Cerebellum (tissue), 4 donors: ENCODE measurements at places on chromosomes 13 and 19.
A peak's percentile ranks its signal among the peaks of the same experiment; 100 is the strongest.

- DNase-seq: peak; percentile 2
These were observed 531.7 kb downstream of the MYO16 start for GRCh38 chr13:109160887-109161669.

- no peak for DNase-seq
These were observed 204.5 kb upstream of the ATXN8OS start for GRCh38 chr13:69903081-69903480.

GRCh38 chr13:61727767-61728166 lies 312.1 kb upstream of the PCDH20 start:
- DNase-seq: no peak

GRCh38 chr19:7067716-7068115 lies 1.8 kb upstream of the ZNF557 start:
- no peak for DNase-seq

- DNase-seq: no peak
These were observed 24.6 kb downstream of the MPHOSPH8 start for GRCh38 chr13:19657872-19658591.

DNA sequence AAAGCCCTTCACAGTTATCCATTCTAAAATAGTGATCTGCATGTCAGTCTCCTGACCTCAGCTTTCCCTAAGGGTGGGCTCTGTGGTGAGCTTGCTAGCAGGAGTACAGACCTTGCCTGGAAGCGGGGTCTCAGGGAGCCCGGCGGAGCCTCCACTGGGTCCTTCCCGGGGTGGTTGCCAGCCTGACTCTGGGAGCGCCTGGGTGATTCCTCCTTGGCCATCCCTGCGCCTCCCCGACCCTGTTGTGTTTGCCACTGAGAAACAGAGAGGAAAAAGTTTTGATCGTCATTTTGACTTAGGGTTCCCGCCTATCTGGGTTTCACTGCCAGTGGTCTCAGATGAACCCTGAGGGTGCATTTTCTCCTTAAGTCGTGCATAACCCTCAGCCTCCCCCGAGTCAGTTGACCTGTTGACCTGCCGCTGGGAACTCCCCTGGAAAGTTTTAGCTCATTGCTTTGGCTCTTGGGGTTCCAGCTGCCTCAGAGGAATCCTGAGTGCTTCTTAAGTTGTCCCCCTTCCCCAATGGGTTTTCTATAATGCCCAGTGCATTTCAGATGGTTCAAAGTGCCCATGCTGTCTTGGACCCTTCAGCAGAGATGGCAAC lies 117.8 kb downstream of the RAB20 start:
- no peak for DNase-seq

DNA sequence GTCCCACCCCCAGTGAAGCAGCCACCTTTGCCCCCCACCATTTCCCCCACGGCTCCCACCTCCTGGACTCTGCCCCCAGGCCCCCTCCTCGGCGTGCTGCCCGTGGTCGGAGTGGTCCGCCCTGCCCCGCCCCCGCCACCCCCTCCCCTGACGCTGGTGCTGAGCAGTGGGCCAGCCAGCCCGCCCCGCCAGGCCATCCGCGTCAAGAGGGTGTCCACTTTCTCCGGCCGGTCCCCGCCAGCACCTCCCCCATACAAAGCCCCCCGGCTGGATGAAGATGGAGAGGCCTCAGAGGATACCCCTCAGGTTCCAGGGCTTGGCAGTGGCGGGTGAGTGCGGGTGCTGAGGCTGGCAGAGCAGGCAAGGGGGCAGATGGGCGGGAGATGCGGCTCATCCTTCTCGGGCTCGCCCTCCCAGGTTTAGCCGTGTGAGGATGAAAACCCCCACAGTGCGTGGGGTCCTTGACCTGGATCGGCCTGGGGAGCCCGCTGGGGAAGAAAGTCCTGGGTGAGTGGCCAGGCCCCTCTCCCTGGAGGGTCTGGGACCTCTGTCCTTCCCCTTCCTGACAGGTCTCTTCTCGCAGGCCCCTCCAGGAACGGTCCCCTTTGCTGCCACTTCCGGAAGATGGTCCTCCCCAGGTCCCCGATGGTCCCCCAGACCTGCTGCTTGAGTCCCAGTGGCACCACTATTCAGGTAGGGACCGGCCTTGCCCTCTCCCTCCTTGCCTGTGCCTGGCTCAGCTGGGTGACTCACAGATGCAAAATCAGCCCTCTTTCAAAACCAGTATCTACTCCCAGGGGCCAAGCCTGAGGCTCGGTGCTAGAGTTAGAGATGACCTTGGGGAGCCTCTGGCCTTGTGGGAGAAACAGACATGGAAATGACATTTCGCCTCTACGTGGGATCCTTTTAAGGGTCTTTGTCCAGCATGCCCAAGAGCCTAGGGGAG lies 8.8 kb downstream of the IGFLR1 start:
- no peak for DNase-seq

DNA sequence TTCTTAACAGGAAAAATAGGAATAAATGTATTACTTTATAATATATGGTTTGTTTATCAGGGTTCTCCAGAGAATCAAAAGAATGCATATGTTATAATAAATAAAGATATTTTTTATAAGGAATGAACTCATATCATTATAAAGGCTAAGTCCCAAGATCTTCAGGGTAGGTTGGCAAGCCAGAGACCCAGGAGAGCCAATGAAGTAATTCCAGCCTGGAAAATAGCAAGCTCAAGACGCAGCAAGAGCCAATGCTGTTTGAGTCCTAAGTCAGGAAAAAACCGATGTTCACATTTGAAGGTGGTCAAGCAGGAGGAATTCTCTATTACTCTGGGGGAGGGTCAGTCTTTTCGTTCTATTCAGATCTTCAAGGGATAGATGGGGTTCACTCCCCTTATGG lies 490.0 kb downstream of the PCDH20 start:
- DNase-seq: no peak

DNA sequence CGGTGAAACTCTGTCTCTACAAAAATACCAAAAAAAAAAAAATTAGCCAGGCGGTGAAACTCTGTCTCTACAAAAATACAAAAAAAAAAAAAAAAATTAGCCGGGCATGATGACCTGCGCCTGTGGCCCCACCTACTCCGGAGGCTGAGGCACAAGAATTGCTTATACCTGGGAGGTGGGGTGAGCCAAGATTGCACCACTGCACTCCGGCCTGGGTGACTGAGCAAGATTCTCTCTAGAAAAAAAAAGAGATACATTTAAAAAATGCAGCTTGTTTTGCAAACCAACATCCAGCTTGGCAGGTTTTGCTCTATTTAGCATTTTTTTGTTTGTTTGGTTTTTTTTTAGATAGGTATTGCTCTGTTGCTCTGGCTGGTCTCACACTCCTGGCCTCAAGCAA lies 6.7 kb upstream of the PGPEP1 start:
- DNase-seq: no peak

DNA sequence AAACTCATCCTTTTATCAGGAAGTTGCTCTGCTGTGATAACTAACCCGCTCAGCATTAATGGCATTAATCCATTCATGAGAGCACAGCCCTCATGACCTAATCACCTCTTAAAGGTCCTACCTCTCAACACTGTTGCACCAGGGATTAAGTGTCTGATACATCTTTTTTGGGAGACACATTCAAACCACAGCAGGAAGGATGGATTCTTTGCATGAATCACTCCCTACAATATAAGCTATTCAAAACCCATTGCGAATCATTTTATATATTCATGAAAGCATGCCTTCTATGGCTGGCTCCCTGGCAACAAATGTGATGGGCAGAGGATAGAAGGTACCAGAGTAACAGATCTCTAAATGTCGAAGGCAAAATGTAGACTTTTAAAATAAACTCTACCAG lies 27.6 kb downstream of the ARL11 start:
- no peak for DNase-seq

- no peak for DNase-seq
These were observed 184.2 kb downstream of the RFC3 start for GRCh38 chr13:34002141-34002540.

DNA sequence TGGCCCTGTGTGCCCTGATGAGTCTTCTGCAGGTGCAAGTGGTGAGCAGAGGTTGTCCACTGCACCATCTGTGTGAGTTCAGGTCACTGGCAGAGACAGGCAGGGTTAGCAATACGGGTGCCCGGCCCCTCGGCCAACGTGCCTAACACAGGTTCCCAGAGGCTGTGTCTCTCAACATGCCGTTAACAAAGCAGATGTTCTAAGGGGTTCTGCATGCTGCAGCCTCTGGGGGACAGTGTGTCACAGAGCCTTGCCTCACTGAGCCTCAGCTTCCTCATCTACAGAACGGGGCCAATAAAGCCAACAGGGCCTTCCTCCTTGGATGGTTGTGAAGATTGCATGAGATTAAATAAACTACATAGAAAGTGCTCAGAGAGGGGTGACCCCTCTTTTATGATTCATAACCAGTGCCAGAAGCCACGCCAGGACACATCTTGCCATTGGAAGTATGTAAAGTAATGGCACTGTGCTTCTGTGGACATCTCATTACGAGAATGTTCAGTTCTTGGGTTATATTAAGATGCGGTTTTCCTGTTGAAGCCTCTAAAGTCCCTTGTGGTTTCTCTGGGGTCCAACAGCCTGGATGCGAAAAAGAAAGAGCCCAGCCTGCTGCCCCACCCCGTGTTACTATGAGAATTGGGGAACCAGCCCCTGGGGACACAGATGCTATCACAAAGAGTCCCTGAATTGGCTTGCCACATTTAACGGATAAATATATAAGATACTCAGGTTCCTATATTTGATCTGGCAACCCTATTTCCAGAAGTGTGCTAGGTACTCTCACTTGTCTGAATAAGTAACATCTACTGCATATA lies 11.2 kb upstream of the ARHGEF18 start:
- DNase-seq: no peak

DNA sequence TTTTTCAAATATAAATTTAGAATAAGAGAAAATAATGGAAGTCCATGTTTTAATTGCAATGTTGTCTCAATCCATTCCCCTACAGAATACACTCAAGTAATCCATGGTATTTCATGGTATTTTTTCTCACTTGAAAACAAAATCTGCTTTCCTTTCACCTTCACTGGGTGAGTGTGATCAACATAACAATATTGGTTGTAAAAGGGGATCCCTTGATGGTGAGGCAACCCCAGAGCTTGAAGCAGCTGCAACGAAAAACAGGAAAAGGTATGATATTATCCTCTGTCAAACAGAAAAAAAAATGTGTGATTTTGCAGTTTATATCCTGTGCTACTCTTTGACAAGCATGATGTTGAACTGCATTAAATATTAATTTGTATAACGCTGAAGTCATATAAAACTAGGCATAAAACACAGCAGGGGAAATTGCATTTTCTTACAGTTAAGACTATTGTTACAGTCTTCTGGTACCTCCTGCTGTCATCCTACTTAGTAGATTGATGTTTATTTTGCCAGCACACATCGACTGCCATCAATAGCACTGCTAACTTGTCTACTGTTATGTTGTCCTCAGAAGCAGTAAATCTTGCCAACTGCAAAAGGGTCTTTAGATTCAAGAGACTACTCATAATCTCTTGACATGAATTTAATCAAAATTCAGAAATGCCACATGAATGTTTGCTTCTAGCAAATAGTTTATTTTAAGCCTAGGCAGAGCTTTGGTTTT lies 373.1 kb upstream of the MIR17HG start:
- DNase-seq: no peak

- DNase-seq: no peak
These were observed 624.8 kb downstream of the LIG4 start for GRCh38 chr13:107590556-107590955.

DNA sequence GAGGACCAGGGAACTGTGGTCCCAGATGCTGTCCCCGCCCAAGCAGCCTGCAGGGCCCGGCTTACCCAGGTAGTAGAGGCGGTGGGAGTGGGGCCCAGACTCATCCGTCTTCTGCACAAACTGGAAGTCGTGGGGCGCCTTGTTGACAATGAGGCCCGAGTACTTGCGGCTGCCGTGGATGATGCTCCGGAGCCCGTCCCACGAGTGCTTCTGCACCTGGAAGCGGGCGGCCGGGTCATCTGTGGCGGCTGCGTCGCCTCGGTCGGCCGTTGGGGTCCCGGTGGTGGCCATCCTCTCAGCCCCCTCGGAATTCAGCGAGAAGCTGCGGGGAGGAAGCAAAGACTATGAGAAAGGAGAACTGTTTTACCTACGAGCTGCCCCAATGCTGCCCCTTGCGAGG lies 9.6 kb downstream of the DPP9 start:
- DNase-seq: no peak

- no peak for DNase-seq
These were observed 28.9 kb upstream of the KPNA3 start for GRCh38 chr13:49821216-49822009.

DNA sequence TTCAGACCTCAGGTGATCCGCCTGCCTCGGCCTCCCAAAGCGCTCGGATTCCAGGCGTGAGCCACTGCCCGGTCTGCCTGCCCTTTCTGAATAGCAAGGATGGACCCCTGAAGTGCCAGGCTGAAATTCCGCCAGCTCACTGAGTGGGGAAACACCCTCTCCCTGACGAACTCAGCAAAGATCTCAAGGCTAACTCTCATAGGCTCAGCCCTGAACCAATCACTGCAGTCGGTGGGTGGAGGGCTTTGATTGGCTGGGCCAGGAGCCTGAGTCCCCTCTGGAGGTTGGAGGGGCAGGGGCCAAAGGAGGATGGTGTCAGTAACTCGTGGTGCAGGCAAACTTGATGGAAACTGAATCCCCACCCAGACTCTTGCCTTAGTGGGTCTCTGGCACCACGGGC lies 11.2 kb upstream of the COMP start:
- DNase-seq: no peak

GRCh38 chr13:23806874-23807526 lies 82.2 kb downstream of the MIPEP start:
- no peak for DNase-seq

GRCh38 chr19:1999856-2000515 lies 15.5 kb downstream of the BTBD2 start:
- DNase-seq: peak; percentile 50

GRCh38 chr13:41514853-41515395 lies 57.6 kb downstream of the RGCC start:
- DNase-seq: no peak

- DNase-seq: peak; percentile 23
These were observed 45.2 kb upstream of the GPI start for GRCh38 chr19:34319785-34320184.

- no peak for DNase-seq
These were observed 168.0 kb downstream of the EFNB2 start for GRCh38 chr13:106367361-106367971.

GRCh38 chr19:2325281-2326046 lies 2.9 kb downstream of the LSM7 start:
- DNase-seq: peak; percentile 83
